Stimulated activated CD4-positive, alpha-beta T cell treated with anti-CD3 and anti-CD28 coated beads, Interleukin-2, amount 100 ng/mL, for 48 hours (primary cell): ENCODE measurements at places on chromosomes 16 and 17.

DNA sequence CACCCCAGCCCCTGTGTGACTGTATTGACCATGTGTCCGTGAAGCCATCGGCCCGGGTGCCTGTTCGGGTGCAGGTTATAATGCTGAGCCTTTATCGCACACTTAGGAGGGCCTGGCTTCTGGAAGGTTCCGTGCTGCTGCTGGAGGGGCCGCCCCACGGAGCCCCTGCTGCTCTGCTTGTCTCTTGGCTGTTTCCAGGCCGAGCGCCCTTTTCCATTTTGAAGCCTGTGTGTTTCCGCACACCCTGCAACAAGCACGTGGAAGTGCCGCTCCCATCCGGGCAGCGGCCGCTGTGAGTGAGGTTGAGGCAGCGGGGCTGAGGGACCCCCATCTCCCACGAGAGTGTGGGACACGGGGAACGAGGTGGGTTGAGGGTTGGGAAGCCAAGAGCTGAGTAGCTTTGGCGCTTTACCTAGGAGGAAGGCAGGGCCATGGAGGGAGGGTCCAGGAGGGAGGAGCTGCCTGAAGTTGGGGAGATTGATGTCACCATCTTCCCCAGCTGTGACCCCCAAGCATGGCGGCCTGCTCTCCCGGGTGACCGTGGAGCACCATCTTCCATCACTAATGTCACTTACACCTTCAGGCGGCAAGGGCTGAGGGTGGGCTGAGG is 200.1 kb upstream of the GSE1 start:
- no peak for DNase-seq

DNA sequence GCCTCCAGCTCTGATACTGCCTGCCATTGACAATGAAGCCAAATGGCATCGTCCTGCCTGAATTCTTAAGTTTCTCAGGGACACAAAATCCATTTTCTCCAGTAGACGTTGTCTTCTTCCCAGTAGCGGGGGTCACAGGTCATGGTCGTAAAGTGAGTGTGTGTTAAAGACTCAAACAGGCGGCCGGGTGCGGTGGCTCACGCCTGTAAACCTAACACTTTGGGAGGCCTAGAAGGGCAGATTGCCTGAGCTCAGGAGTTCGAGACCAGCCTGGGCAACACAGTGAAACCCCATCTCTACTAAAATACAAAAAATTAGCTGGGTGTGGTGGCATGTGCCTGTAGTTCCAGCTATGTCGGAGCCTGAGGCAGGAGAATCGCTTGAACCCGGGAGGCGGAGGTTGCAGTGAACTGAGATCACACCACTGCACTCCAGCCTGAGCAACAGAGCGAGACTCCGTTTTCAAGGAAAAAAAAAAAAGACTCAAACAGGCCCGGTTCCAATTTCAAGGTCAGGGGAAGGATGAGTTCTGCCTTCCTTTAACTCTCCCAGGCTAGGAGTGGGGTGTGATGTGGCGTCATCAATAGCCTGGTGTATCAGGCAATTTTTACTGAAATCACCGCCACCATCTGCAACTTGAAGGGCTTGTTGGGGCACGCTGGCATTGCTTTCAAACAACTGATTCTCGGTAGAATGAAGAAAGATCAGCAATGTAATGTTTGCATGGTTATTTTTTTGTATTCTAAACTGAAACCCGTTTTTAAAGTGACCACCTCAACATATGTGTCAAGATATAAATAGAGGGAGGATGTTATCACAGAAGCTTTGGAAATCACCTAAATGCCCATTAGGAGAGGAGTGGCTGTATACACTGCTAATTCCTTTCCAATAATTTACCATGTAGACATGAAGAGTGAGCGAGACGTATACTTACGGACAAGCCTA is 91.0 kb downstream of the WSCD1 start:
- no peak for DNase-seq

- DNase-seq = no peak
Observed at GRCh38 chr17:12773153-12773552, 16.1 kb upstream of the ARHGAP44 start.

- DNase-seq = no peak
Observed at GRCh38 chr16:85658504-85659326, 30.0 kb downstream of the GINS2 start.

DNA sequence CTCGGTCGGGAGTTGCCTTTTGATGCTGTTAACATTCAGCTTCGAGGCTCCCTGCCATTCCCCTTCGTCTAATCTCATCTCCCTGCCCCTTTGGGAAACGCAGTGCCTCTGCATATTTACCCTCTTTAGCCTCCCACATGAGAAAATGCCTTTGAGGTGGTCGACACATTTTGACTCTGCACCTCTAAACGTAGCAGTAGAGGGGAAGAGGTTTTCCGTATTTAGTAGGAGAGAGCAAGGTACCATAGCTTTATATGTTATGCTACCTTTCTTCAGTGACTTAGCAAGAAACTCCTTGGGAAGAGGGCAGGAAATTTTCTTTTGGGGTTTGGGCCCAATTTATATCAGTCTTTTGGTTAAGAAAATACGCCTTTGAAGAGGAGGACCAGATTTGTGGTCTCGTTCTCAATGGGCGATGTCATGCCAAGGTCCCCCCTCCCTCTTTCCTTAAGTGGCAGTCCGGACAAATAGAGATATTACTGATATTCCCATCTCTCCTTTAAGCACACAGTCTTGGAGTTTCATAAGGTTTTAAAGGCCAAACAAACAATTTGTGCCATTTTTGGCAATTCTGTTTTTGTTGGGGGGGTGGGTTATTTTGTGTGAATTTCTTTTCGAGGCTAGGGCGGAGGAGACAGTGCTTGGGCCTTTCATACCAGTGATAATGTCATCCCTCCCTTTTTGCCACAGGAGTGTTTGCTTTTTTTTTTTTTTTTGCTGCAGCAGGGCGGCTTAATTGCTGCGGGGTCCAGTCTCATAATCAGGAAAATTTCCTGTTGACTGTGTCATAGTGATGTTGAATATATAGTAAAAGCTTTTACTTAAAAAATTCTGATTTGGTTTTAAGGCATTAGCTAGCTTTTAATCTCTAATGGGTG is 1.5 kb downstream of the PAFAH1B1 start:
- DNase-seq = no peak

DNA sequence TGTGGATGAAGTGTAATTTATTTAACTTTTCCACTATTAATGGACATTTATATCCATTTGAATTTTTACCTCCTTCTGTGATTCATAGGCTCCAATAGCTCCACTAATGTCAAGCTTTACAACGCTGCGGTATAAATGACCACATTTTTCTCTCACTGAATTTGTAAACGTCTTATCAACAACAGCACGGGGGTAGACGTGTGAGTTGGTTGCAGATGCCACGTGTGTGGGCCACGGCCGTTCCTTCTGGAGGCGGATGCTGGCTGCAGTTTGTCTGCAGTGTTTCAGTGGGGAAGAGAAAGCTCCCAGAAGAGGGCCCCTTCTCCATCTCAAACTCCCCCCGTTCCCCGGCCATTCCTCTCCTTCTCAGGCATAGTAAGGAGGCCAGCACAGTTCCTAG is 68.2 kb upstream of the XYLT1 start:
- no peak for DNase-seq

DNA sequence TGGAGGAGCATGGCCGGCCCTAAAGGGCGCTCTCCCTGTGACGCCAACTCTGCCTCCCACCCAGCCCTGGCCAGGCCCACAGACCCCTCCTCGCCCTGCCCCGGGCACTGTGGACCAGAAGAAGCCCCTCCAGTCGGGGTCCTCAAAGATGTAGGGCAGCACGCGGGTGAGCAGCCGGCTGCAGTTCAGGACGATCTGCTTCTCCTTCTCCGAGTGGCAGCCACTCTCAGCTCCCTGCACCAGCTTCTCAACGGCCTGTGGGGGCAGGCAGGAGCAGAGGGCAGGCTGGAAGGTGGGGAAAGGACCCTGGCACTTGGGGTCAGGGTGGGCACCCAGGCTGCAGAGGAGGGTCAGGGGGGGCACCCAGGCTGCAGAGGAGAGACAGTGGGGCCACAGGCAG is 8.9 kb downstream of the HID1 start:
- DNase-seq = no peak

GRCh38 chr16:22638393-22639206 is 127.9 kb downstream of the NPIPB5 start:
- DNase-seq = no peak

GRCh38 chr16:82092711-82093110 is 57.7 kb downstream of the HSD17B2 start:
- DNase-seq = no peak

DNA sequence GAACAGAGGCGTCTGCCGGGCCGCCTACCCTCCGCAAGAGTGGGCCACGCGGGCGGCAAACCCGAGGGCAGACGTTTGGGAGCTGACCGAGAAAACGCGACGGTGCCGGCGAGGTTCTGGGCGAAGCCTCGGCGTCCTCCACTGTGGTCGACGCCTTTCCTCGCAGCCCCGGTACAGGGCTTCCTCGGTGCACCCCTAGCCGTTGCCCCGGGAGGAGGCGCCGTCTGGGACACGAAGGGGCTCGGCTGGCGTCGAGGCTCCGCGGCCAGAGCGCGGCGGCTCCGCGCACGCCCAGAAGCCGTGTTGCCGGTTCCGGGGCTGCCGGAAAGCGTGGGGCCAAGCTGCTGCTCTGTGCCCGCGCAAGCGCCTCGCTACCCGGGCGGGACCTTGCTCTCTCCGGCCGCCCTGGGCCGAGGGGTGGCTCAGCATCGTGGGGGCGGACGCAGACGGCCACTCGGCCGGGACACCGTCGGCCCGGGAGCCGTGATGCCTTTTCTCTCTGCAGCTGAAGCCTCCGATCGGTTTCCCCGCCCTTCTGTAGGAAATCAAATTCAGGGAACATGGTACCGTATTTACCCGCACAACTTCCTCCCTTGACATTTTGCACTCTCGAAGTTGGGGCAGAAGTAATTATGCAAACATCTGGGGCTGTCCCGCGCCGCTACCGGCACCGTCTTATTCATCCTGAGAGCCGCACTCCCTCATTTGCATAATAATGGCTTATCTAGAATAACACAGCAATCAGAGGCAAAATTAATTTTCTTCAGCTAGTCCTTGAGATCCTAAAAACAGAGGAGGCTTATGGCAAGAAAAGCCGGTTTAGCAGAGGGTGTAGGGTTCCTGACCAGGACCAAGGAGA is 7.3 kb upstream of the CBX8 start:
- peak; percentile 59 for DNase-seq

DNA sequence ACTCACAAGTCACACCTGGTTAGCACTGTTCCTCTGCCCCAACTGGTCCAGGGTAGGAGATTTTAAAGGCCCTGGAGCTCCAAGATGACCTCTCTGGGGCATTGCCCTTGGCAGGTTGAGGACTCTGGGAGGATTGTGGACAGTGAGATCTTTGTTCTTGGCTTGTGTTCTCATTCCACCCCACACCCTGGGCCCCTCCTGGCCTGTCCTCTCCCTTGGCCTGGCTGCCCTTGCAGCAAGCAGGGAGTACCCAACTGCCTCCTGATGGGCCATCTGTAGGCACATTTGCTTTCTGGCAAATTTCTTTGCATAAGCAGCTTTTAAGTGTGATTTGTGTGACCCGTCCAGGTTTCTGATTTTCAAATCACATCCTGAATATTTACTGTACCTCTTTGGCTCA is 239.6 kb downstream of the UTP18 start:
- no peak for DNase-seq

DNA sequence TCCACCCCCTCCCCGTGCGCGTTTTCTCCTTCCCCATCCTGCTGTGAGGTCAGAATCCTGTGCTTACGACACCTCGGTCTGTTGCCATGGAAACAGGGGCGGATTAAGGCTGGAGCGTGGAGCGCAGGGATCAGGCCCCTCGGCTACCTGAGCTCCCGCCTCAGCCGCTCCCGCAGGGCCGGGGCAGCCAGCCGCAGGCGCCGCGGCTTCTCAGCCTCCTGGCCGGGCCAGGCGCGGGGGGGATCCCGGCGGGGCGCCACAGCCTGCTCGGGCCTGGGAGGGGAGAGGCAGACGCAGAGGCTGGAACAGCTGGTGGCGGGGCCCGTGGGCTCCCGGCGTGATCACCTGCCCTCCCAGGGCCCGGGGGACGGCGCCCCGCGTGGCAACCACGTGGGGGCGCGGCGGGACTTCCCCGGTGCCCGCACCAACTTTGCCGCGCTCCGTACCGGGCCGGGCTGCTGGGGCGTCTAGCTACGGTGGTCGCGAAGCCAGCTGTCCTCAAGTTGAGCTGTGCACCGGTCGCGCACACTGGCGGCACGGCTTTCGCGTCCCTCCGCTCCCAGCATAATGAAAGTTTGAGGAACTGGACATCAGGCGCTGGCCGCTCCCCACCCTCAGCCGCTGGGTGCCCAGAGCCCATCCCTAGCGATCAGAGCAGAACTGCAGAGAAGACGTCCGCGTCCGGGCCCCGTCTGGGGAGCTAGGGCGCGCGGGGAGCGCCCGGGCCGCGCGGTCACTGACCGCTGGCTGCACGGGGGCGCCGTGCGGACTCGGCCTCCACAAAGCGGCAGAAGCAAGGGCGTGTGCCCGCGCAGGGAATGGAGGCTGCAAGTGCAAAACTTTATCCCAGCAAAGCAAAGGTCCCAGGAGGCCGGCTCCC is 1.2 kb downstream of the RTN4RL1 start:
- DNase-seq = no peak

DNA sequence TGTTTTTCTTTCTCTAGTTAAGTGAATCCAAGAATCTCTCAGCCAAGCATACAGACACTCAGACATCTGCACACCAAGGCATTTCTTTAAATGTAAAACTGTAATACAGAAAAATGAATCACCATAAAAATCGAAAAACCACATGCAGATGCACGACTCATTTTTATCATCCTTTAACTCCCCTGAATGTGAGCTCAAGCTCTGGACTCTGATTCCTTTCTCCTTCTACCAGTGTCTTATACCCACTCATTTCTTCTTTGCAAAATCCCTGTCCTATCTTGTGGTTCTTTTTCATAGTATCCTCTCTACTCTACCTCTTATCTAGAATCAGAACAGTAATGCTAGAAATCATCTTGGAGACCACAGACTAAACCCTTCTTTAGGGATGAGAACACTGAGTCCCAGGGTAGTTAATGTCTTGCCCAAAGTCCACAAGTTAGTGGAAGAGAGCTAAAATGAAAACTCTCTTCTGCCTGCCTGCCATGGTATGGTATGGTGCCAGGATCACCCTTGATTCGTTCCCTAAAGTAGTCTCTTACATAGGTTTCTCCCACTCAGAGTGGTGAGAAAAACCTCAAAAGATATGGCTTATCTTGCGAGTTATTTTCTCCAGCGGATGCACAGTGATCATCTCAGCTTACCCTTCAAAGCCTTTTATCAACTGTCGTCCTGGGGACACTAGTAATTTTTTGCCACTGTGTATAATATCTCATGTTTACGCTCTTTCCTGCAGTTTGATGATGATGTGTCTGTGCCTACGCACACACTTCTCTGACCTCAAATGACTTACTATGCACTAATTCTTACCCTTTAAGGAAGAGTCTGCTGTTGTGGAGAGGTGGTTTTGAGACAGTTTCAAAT is 30.2 kb downstream of the BRD7 start:
- no peak for DNase-seq

DNA sequence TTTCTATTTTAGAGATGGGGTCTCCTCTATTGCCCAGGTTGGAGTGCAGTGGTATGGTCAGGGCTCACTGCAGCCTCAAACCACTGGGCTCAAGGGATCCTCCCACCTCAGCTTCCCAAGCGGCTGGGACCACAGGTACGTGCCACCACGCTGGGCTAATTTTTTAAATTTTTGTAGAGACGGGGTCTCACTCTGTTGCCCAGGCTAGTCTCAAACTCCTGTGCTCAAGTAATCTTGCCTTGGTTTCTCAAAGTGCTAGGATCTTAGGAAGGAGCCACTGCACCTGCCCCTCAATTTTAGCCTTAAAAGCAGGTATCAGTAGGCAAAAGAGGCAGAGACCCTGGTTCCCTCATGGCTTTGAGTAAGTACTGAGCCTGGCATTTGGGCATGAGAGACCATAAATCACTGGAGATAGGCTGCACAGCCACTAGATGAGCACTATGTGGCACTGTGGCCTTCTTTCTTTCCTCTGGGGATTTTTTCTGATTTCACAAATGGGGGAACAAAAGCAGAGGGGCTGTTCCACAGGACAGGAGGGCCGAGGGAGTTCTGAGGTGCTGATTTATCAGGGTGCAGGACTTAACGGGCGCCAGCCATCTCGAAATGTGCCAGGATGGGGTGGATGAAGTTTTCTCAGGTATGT is 82.2 kb downstream of the PLXDC1 start:
- DNase-seq = no peak
